Amniotic epithelial cell (primary cell): ENCODE measurements at places on chromosomes 5 and 9.

- peak; percentile 99 for DNase-seq
Measured at GRCh38 chr5:17249029-17249634, 31.7 kb downstream of the BASP1 start.

DNA sequence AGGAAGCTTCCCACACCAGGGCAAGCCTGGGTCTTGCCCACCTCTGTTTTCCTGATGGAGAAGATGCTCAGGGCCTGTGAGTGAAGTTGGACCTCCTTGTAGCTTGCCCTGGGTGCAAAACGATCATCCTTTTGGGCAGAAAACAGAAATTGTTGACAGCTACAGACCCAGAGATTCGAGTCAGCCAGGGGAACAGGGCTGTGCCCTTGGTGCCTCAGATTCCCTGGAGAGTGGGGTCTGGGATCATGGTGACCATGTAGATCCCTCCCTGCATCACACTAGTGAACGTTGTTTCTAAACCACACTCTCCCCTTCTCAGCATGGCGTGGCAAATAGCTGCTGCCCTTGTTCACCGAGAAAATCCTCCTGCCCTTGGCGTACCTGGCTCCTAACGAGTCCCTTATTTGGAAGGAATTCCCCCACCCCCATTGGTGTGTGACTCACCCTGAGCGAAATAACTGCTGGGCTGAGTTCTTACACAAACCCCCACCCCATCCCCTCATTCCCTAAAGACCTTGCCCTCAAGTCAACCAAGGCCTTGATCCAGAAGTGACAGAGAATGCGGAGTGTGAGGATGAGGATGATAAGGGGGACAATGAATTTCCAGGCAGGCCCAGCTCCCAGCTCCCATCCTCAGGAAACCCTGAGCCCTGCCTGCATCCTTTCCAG lies 1.1 kb upstream of the DCANP1 start:
- DNase-seq, result peak; percentile 46

DNA sequence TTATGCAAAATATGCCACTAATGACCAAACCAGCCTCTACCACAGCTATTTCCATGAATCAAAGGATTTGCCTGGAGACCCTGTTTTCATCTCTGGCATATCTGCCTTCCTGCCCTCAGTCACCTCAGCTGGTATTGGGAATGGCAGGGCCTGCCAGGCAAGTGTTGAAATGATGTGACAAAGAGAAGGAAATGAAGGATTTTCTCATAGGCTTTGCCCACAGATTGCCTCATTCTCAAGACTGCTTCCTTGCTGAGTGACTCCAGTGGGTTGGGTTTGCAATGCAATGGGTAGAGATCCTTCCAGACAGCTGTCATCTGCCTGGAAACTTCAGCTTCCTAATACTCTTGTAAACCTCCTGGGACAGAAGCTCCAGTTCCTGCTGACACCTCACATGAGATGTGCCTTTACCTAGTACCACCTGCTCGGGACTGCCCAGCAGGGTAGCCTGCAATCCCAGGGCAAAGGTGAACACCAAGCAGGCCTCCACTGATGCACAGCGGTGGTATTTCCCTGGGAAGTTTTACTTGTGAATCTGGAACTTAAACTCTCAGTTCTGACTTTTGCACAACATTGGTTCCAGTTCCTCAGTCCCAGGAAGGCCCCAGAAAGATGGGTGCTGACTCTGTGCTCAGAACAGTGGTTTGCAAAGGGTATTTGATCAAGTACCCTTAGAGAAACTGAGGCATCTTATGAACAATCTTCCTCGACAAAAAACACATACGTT lies 64.8 kb upstream of the SLC1A1 start:
- DNase-seq, result peak; percentile 71

GRCh38 chr9:86860006-86860405 lies 87.3 kb downstream of the GAS1 start:
- DNase-seq, result no peak

- DNase-seq, result no peak
Measured at GRCh38 chr9:95327239-95327865, 9.8 kb upstream of the FANCC start.

GRCh38 chr5:138282920-138283742 lies 8.7 kb upstream of the GFRA3 start:
- DNase-seq, result peak; percentile 71

GRCh38 chr5:64665243-64665642 lies 25.1 kb upstream of the SHISAL2B start:
- peak; percentile 12 for DNase-seq

GRCh38 chr5:132886064-132886823 lies 12.8 kb downstream of the LEAP2 start:
- DNase-seq, result no peak

- DNase-seq, result no peak
Measured at GRCh38 chr5:54215233-54215736, 95.1 kb downstream of the ARL15 start.
